ENCODE measurements at places on chromosomes 1 and 21.

DNA sequence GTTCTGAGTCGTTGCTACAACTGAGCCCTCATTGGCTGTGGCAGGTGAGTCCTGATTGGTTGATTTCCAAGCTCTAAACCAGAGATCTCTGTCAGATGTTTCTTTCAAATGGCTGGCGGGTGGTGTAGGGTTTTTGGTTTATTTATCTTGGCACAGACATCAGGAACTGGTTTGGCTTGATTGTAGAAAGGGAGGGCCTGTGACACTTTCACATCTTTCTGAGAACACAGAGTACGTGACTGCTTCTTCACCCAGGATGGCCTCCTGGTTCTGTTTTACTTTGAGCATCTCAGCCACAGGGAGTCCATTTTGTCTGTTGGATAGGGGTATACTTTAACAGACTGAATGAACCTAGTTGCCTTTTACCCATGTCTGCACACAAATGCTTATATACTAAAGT lies 89.4 kb upstream of the GPR52 start:
- no peak for DNase-seq

GRCh38 chr21:45164124-45164511 lies 89.7 kb downstream of the ADARB1 start:
- no peak for DNase-seq

DNA sequence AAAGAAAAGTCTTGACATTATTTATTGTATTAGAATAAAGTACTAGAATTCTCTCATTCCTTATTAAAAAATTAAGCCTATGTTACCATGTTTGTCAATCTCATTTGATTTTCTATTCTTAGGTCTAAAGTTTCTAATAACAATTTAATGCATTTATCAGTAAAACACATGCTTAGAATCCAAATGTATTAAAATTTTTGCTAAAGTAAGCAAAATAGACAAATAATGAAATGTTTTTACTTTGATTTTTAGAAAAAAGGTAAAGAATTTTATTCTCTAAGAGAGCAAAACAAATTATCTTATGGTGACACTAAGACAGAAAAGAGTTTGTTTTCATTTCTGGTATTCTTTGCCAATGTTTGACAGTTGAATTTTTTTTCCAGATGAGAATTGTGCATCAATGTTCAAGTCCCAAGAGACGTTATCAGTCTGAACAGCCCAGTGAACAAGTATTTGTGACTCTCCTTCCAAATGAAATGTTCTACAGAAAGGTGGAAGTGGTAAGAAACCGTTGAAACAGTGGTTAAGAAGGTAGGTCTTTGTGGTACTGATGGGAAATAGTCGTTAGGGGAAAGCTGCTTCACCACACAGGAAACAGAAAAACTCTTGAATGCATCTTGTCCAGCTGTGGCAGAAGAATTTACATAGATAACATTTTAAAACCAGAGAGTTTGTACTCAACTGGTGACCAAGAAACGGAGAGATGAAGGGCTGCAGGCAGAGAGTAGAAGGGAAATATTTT lies 402.5 kb downstream of the PTPRC start:
- DNase-seq = no peak

GRCh38 chr1:31787261-31787660 lies 23.1 kb upstream of the ADGRB2 start:
- no peak for DNase-seq

- no peak for DNase-seq
These were observed 56.8 kb upstream of the RBM15 start for GRCh38 chr1:110282395-110282794.

GRCh38 chr1:154400381-154400801 lies 4.8 kb upstream of the IL6R start:
- DNase-seq = no peak

DNA sequence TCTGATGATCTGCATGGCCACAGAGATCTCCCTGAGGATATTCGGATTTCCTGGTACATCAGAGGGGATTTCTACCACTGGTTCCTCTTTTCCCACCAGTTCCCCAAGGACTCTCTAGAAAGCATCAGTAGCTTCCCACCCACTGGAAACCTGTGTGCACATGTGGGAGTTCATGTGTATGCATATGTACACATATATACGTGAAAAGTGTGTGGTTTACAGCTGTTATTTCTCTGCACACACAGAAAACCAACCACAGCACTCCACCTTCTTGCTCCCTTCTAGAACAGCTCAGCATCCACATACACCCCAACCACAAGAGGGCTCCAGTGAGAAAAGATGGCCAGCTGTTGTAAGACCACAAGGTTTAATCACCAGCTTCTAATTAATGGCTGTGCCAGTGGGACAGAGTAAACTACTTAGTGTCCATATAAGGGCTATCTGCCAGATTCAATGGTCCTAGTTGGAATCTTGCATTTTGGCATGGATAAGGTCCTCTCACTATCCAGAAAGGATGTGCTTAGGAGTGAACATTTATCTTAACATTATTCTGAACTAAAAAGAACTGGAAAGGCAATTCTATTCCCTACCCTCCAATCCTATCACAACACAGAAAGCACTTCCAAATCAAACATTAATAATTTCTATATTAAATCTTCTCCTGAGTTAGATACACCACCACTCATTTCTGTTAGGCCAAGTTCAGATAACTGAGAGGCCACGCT lies 24.1 kb downstream of the GPR3 start:
- no peak for DNase-seq

DNA sequence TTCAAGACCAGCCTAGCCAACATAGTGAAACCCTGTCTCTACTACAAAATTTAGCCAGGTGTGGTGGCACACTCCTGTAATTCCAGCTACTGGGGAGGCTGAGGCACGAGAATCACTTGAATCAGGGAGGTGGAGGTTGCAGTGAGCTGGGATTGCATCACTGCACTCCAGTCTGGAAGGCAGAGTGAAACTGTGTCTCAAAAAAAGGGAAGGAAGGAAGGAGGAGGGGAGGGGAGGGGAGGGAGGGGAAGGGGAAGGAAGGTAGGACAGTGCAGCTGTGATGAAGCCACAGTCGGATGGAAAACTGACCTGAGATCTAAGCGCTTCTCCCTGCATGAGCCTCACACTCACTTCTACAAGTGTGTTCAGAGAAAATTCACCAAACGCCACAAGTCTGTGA lies 22.0 kb upstream of the FHAD1 start:
- no peak for DNase-seq

- DNase-seq = no peak
These were observed 9.4 kb downstream of the POFUT2 start for GRCh38 chr21:45278156-45278911.

DNA sequence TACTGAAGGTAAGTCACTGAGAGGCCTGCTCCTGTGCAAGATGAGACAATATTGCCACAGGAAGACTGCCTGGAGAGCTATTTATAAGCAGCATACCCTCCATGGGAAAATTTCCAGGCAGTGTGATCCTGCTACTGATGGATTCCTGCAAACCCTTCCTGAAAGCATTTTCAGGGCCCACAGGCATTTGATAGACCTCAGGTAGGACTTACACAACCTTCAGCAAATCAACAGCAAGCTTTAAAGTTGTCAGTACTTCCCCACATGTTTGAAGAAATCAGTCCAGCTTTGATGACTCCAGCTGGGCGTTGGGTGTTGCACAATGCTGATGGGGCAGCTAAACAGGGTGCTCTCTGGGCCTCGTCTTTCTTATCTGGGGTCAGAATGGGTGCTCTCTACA lies 108.8 kb downstream of the PLXNA2 start:
- DNase-seq = no peak
